Activated CD4-positive, alpha-beta T cell treated with anti-CD3 and anti-CD28 coated beads for 4 hours (primary cell): ENCODE measurements at places on chromosomes 5 and 9.

DNA sequence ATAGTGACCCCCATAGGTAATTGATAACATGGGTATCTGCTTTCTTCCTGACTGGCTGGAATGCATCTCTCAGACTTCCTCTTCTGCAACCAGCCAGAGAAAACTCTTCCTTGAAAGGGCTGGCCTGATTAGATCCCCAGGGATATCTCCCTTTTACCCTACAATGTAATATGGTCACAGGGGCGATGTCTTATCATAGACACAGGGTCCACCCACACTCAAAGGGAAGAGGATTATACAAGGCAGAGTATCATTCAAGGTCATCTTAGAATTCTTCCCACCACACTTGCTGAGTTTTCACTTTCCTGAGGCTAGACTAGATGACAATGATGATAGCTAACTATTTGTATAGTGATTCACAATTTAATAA, 33.2 kb downstream of the TTLL11 start:
- no peak for DNase-seq

DNA sequence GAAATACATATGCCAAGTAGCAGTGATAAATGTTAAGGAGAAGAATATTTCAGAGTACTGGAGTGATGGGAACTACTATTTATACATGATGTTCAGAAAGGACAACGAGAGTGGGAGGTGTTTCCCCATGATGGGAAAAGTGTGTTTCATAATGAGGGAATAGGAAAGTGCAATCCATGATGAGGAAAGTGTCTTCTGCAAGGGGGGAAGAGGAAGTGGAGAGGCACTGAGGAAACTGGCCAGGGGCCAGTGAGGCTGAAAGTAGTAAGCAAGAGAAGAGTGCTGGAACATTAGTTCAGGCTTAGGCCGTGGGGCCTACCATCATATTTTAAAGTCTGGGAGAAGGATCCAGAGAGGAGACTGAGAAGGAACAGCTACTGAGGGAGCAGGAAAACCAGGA, 327.2 kb downstream of the SLF1 start:
- no peak for DNase-seq

GRCh38 chr5:100762108-100762507, 141.0 kb downstream of the ST8SIA4 start:
- no peak for DNase-seq

DNA sequence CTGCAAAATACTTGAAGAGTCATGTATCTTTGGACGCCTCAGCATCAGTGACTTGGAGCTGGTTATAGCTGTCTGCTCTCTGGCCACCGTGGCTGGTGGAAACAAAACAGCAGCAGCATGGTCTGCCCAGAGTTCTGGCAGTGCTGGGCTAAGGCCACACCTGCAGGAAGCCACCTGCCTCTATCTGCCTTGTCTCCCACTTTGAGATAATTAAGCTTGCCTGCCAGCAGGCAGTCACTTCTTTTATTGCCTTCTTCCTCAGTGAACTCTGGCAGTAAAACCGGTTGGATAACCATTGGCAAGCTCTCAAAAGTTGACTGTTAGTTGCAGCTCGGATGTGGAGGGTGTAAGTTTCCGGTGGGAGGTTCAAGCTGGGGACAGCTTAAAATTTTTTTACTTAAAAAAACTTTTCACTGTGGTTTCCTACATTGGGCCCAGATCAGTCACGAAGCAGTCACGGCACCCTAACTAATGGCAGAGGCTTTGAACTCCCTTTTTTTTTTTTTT, 4.9 kb downstream of the SMIM3 start:
- peak; percentile 67 for DNase-seq

DNA sequence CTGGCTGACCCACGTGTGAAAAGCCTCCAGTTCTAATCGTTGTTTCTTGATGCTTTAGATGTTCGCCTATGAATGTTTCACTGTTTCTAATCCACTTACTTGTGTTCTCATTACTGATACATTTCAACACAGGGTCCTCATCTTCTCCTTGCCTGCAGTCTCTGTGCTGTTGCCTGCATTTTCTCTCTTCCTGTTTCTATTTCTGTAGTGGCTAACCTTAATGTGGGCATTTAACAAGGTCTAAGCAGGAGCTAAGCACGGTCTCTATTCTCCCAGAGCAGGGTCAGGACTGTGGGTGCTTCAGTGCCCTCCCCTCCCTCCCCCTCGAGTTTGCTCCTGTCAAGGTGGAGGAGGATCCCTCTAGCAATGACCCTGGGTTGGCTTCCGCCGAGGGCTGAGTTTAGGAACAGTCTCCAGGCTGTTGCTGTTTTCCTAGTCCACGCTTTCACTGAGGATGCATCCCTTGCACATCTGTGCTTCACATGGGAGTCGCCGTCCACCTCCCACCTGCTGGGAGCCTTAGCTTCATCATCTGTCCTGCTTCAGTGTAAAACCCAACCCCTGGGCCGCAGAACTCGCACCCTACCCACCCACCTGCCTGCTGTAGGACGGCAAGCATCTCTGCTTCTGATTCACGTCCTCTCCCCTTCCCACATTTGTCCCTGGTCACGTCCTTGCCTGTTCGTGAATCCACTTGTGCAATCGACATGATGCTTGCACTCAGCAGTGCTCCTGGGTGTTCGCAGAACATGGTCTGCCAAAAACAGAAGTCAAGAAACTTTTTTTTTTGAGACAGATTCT, 2.4 kb upstream of the EXOC3 start:
- DNase-seq = no peak

GRCh38 chr5:80481019-80481893, 6.6 kb upstream of the FAM151B start:
- peak; percentile 19 for DNase-seq

DNA sequence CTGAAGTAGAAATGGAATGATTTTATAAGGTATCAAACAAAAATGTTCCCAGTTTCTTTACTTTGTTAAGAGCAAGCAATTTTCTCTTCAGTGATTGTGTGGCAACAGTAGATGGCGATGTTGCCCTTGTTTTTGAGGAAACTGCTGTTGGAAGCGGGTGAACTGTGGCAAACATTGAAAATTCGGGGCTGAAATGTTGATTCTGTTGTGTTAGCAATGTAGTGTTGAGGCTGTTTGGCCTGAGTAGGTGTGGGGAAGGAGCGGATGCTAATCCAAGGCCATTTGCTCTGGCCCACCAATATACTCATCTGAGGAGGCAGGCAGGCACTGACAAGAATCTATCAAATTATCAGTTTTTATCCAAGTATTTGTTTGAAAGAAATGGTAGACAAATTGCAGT, 129.8 kb downstream of the SLC12A2 start:
- peak; percentile 18 for DNase-seq

DNA sequence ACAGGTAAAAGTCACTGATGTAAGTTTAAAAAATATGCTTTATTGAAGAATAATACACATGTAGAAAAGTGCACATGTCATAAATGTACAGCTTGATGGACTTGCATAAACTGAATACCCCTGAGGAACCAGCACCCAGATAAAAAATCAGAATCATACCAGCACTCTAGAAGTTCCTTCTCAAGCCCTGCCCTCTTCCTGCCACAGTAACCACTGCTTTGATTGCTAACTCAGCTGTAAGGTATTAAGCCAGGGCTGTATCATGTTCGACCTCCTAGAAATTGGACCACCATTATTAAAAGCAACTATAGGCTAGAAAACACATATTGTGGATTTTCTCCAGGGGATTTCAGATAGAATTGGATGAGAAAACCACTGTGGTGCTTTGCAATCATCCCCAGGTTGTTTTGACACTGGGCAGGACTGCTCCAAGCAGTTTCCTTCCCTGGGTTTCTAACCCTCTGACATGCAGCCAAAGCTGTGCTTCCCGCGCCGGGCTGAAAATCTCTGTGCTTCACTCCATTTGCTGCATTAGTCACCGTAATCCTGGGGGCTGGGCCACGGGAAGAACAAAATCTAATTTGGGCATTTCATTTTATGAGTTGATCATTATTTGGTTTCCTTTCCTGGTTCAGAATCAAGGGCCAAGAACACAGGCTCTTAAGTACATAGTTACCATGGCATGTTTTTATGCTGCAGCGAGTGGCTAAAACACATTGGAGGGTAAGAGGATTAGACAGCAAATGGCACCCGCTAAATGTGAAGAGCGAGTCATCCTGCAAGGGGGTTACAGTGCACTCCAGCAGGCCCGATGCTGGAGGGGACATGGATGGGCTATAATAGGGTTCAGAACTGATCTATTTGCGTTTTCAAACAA, 139.4 kb upstream of the IL12B start:
- DNase-seq = no peak

GRCh38 chr9:104982543-104982942, 54.6 kb upstream of the ABCA1 start:
- DNase-seq = no peak

DNA sequence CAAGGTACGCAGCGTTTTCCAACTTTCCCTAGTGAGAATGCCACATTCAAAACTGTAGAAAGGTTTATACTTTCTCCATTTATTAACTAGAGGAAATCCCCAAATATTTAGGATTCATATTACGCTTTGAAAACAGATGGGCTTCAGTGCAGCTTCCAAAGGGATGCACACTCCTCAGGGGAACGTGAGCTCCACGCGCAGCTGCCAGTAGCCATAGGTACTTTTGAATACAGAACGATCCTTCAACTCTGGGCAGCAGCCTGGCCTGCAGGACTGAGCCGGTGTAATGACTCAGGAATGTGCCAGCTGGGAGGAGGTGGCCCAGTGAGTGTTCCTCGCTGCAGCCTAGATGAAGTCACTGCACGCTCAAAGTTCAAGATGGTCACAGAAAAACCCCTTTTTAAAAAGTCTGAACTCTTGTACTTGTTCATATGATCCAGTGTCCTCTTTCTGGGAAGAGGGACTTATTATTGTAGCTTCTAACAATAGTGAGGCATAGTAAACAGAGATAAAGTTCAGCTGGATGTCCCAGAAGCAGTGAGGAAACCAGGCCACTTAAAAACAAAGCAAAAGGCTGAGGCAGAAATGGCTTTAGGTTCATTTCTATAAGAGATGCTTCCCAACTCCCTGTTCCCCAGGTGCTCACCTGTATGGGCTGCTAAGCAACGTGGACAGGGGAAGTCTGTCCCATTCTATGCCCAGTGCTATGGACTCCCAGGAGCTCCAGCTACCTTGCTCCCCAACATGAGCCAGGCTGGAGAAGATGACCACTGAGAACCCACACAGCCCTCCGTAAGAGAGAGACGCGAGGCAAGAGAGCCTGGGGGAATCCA, 130.0 kb downstream of the LHFPL2 start:
- no peak for DNase-seq

- no peak for DNase-seq
Observed at GRCh38 chr9:68706363-68707201, 1.5 kb downstream of the PIP5K1B start.

DNA sequence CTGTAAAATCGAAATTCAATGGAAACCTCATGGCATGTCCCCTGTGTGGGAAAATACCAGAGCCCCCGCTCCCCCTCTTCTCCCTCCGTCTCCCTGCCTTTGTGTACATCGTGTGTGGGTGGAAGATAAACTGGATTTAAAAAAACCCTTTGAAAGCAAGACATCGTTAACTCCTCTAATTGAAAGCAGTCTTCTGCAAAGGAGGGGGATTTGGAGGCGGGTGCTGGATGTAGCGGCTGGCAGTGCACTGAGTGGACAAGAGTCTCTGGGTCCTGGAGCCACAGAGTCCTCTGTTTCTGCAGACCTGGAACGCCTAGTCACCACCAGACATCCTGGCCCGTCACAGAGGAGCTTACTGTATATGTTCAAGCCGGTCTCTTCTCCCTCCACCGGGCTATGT, 169.4 kb downstream of the PAPPA start:
- DNase-seq = no peak

- no peak for DNase-seq
Observed at GRCh38 chr5:5179597-5179996, 39.5 kb downstream of the ADAMTS16 start.

DNA sequence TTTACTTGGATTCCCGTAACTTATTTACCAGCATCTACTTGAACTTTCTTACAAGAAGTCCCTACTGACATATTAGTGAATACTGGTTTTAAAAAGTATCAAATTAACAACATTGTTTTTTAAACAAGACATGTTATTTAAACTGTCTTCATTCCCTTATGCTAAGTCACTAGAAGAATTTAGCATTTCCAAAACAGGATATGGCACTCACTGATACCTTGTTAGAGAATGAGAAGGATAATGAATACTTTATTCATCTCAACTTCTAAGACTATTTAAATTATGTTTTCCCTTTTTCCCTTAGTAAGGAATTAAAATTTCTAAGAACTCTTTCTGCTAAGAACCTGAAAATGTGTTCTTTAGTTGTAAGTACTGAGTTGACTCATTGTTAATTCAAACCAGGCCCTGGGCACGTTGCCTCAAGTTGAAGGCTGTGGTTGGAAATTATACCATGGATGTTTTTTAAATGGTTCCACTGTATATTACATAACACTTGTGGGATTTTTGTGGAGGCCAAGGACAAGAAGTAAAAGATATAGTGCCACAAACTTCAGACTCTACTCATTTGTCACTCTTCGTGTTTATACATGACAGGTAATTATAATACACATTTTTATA, 219.0 kb upstream of the EDIL3 start:
- DNase-seq = no peak

DNA sequence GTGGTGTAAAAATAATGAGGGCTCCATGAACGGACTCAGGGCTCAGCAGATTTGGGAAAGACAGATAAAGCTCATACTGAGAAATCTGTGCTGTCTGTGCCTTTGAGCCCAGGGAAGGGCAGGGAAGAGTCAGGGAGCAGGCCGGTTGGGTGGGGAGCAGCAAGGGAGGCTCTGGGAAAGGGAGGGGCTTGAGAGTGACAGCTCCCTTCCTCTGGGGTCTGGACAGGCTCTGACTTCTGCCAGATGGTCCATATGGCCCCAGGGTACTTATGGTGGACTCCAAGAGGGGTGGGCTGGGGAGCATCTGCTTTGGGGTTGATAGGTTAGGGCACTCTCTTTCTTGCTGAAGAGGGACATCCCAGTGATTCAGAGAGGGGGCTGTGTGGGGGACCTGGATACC, 2.1 kb downstream of the NPR2 start:
- DNase-seq = no peak

- DNase-seq = no peak
Observed at GRCh38 chr5:16841416-16841815, 94.7 kb downstream of the MYO10 start.

- DNase-seq = no peak
Observed at GRCh38 chr5:59893429-59894227, at the start of gene PDE4D. Gene PDE4D (minus strand): TSS chr5:59893726.

DNA sequence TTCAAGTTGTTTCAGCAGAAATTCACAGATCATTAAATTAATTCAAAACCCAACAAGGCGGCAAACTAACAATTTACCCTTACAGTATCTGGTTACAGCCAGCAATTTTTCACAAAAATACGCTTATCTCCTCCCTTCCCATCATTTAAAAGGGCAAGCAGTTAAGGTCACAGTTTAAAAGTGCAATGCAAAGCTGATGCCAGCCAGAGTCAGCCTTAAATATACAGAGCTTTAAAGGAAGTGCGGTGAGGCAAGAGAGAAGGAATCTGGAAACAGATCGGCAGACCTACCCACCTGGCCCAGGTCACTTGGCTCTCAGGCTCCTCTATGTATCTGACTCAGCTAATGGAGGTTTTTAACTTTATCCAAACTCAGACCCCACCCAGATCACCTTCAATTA, 31.0 kb downstream of the EPB41L4A start:
- no peak for DNase-seq

DNA sequence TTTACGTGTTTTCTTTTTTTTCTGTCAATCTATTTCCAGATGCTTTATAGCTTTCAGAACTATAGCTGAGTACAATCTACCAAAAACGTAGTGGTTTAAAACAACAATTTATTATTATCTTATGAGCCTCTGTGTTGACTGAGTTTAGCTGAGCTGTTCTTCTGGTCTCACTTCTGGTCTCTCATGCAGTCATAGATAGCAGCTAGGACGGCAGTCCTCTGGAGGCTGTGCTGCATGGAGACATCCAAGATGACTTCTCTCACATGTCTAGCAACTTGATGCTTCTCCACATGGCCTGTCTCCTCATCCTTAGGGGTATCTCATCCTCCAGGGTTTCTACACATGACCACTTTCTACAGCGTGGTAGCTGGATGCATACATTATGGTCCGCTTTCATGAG, 22.0 kb upstream of the RAD23B start:
- DNase-seq = no peak
